ENCODE measurements at places on chromosomes 5 and 9.

- peak; percentile 57 for DNase-seq
These were observed 191.8 kb downstream of the ESM1 start for GRCh38 chr5:54793468-54794134.

DNA sequence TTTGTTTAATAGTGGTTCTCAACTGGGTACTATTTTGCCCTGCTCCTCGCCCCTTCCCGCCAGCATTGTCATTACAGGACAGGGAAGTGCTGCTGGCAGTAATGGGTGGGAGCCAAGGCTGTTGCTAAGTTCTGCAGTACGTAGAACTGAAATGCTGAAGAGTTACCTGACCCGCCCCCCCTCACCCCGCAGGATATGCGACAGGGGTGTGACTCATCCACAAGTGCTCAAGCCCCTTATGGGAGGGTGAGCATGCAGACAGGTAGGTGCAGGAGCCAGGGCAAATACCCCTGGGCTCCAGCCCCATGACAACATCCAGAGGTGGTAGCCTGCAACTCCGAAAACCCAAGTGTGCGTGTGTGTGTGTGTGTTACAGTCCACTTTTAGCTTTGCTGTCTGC is 35.7 kb downstream of the LRRC70 start:
- DNase-seq, result no peak

DNA sequence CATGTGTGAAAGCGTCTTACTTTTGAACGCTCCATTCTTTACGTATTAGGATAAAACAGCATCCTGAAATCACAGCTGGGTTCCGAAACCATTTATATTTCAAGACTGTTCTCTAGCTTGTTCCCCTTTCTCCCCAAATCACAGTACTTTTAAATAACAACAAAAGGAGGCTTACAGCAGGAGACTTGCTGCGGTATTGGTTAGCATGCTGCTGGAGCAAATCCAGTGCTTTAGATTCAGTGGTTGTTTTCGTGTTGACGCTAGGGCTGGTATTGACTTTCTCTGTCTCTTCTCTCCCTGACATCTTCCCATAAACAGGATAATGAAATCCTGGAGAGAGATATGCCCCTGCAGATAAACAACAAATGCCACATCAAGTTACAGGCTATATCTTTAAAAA is 103.1 kb downstream of the ZNF608 start:
- no peak for DNase-seq

DNA sequence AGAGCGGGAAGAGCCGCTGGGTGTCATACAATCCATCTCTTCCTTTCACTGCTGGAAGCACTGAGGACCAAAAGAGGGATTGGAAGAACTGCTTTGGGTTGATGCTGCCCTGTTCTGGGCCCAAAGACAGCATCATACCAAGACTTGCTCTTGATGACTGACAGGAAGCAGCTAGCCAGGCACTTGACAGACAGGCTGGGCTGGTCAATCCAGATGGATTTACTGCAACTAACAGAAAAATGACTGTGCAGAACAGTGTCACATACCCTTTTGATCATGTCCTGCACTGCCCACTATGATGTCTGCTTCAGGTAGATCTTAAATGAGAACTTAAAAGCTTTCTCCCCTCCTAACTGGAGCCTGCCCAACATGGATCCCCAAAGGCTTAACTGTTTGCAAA is 157.6 kb downstream of the CRB2 start:
- DNase-seq, result no peak

DNA sequence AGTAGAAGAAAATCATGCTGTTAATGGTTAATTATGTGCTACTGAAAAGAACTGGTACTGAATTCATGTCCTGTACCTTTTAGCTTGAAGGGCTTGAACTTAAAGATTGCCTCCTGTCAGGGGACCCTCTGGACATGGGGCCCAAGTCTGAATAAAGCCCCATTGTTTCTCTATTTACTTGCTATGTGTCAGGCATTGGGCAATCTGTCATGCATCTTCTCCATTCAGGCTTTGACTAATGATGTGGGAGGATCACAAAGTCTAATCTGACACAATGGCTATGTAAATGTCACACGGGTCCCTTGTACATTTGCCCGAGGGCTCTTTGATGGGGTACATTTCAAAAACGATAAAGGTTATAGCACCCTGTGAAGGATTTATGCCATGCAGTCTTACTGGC is 64.0 kb upstream of the TUSC1 start:
- no peak for DNase-seq

DNA sequence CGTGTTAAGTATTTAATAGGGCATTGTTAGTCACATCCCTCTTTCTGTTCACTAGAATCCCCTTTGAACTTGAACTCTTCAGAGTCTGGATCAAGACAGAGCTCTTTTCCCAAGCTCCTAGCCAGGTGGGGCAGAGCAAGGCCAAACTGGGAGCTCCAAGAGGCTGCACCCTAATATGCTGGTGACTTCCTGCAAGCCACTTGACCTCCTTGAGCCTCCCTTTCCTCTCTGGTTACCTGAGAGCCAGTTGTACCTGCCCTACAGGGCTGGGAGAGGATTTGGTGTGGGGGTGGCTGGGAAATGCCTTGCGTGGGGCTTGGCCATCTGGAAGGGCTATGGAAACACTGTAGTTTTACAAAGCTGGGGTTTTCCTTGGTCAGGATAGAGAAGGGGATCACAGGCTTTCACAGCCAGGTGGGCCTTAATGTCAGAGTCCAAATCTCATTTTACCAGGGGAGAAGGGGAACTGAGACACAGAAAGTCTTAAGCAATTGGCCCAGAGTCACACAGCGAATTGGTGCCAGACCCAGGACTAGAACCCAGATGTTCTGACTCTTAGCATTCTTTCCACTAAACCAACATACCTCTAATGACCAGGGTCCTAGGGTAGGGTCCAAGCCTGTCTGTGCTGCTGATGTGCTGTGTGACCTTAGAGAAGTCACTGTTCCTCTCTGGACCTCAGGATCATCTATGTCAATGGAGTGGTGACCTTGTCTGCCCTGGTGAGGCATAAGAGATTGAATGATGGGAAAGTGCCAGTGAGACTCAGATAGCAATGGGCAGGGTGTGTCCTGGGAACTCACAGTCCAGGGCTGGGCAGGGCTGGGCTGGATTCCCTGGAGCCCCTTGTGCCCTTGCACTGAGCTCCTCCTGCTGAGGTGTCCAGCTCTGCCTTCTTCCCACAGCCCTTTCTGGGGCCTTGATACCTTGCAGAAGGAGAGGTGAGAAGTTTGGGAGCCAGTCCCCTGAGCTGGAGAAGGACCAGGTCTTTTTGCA is 35.8 kb downstream of the GSN start:
- no peak for DNase-seq

GRCh38 chr5:170603109-170603508 is 99.3 kb downstream of the KCNIP1 start:
- DNase-seq, result no peak

DNA sequence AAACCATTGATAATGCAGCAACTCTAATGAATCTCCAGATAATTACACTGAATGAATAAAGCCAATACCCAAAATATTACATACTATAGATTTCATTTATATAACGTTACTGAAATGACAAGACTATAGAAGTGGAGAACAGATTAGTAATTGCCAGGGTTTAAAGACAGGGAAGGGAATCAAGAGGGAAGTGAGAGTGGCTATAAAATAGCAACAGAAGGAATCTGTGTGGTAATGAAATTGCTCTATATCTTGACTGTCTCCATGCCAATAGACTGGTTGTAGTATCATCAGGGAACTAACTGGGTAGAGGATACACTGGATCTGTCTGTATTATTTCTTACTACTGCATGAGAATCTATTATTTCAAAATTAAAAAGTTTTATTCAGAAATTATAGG is 396.5 kb upstream of the RPS23 start:
- DNase-seq, result no peak

GRCh38 chr5:82734347-82734746 is 342.8 kb downstream of the TMEM167A start:
- DNase-seq, result no peak

- DNase-seq, result no peak
These were observed 25.7 kb upstream of the CDKN2AIPNL start for GRCh38 chr5:134437340-134437846.

GRCh38 chr9:108224716-108225115 is 631.1 kb downstream of the ACTL7B start:
- no peak for DNase-seq

- DNase-seq, result no peak
These were observed 379.6 kb downstream of the MLLT3 start for GRCh38 chr9:20242510-20243189.

GRCh38 chr5:112109331-112110007 is 309.6 kb downstream of the EPB41L4A start:
- peak; percentile 48 for DNase-seq

GRCh38 chr5:150279330-150280020 is 10.1 kb downstream of the CAMK2A start:
- no peak for DNase-seq

- DNase-seq, result no peak
These were observed 212.7 kb upstream of the CD180 start for GRCh38 chr5:67409126-67409777.

- no peak for DNase-seq
These were observed 61.0 kb downstream of the ST8SIA4 start for GRCh38 chr5:100842080-100842479.

DNA sequence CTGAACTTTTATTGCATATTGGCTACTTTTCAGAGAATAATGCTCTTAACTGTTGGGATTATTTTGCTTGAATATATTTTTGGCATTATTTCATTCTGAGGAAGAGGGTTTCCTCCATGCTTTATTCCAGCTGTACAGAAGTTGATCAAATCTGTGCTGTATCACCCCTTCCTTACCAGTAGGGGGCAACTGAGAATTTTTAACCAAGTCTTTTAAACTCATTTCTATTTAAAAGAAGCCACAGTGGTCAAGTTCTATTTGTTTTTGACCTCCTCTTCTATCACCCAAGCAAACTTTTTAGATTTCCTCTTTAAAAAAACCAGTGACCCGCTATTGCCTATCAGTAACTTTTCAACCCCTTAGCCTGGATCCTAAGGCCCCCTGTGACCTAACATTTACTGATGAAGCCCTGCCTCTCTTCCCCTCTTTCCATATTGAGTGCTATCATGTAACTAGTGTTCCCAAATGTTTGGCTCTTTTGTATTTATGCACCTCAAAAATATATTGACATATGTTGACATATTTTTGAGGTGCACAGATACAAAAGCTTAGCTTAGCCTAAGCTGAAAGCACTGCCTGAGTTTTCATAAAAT is 80.6 kb downstream of the FBXO4 start:
- peak; percentile 39 for DNase-seq

DNA sequence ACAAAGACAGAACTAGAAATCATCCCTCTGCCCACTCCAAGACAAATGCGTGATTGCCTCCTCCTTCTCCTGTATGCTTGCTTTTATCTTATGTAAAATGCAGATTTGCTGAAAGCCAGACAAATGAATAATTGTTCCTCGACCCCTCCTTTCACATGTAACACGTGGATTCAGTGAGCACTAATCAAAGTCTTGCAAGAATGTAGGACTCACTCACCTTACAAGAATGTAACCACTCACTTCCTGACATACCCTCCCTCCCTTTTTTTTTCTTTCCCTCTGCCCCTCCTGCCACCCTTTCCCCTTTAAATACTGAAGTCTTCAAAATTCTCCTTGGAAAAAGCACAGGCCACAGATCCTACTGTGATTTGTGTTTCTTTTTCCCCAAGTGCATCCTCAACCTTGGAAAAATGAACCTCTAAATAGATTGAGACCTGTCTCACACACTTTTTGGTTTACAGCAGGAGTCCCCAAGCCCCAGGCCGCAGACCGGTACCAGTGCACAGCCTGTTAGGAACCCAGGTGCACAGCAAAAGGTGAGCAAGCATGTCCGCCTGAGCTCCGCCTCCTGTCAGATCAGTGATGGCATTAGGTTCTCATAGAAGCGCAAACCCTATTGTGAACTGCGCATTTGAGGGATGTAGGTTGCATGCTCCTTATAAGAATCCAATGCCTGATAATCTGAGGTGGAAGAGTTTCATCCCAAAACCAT is 29.4 kb upstream of the HSD17B3 start:
- DNase-seq, result no peak

DNA sequence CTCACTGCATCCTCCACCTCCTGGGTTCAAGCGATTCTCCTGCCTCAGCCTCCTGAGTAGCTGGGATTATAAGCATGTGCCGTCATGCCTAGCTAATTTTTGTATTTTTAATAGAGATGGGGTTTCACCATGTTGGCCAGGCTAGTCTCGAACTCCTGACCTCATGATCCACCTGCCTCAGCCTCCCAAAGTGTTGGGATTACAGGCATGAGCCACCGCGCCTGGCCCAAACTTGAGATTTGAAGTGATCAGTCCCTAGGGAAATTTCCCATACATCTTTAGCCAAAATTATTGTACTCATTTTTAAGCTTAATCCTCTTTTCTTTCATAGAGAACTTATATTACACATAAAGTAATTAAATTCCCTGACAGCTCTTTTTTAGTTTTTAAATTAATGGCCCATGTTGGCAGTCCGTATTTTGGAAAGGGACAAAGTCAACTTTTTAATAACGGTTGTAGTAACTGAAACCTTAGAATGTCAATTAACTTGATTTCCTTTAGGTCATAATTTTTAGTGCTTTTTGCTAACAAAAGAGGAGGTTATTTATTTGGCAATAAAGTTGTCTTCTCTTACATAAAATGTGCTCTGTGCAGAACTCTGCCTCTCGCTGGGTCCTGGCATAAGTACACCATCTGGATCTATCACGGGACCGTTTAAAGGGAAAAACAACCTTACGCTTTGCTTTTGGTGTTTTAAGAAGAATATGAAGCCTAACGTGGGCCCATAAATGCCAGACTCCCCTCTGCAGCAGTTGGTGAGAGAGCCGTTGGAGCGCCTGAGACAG is 142.3 kb upstream of the OTULINL start:
- no peak for DNase-seq

DNA sequence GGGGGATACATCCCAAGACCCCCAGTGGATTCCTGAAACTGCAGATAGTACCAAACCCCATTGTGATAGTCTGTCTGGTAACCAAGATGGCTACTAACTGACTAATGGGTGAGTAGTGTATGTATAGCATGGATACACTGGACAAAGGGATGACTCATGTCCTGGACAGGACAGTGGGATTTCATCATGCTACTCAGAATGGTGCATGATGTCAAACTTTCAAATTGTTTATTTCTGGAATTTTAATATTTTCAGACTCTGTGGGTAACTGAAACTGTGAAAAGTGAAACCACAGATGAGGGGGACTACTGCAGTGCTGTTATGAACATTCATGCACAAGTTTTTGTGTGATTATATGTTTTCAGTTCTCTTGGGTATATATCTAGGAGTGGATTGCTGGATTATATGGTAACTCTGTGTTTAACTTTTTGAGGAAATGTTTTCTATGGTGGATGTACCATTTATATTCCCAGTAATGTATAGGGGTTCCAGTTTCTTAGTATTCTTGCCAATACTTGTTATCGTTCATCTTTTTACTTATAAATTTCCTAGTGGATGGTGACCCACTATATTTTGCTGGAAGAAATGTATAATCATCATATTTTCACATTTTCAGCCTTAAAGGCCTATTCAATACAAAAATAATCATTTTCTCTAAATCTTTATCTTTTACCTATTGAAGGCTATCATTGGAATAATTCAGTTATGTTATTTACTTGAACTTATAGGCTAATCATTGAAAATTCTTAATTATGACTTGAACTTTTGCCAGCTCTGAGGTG is 140.9 kb downstream of the NR3C1 start:
- peak; percentile 45 for DNase-seq
